ENCODE measurements at places on chromosomes 2 and 18.
A peak's percentile ranks its signal among the peaks of the same experiment; 100 is the strongest.

- DNase-seq: no peak
These were observed 5.0 kb downstream of the BOK start for GRCh38 chr2:241563571-241563980.

- DNase-seq: no peak
These were observed 32.1 kb downstream of the ADRA2B start for GRCh38 chr2:96083989-96084857.

DNA sequence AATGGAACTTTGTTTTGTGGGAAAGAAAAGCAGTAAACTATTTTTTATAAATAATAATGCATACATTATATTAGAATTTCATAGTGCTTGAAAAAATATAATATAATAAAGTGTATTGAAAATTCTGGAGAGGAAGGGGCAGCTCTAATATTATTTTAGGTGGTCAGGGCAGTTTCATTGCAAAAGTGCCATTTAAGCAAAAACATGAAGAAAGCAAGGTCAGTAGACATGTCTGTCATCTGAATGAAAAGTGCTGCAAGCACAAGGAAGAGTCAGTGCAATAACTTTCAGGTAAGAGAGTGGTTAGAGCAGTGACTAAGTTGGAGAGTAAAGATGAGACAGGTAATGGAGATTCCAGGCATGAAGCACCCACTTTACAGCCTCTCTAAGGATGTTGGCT lies 435.6 kb upstream of the REG3G start:
- DNase-seq: no peak

GRCh38 chr2:150495993-150496627 lies 8.6 kb upstream of the RND3 start:
- no peak for DNase-seq

DNA sequence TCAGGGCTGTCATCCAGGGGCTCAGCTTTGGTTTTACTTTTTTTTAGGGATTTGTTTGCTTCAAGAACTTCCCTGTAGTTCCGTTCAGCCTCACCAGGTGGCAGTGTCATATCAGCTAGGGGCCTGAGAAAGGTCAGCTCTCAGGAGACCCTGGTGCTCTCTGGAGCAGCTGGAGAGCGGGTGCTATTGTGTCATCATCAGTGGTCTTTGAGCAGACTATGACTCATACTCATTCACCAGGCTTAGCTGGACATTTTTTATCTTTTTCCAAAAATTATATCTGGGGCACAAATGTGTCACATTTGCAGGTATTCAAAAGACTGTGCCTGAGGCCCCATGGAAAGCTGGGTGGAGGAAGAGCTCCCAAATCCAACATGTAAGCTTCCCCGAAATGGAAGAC lies 24.4 kb downstream of the ZNF892 start:
- peak; percentile 49 for DNase-seq

GRCh38 chr2:134148843-134149472 lies 104.9 kb upstream of the MGAT5 start:
- DNase-seq: no peak

DNA sequence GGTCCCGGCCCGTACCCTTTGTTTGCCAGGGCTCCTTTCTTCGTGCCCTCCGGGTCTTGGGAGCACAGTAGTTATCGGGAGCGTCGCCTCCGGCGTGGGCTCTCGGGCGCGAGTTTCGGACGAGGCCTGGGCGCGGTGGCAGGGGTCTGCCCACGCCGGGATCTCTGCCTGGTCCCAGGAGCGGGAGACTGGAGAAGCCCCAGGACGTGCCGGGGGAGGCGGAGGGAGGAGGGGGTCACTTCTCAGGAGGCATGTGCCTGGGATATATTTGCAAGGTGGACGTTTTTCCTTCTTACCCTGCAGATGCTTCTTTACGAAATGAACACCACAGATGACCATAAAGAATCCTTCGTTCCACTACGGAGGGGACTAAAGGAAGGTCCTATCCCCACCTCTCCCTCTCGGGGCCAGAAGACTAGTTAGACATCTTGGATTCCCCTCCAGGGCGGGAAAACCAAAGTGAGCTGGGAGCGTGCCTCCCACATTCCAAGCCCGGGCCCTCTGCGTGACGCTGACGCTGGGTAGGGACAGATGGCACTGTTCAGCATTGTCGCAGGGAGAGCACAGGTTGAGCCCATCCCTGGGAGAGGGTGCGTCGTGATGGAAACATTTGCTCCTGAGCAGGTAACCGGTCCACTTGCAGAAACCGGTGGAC lies 483 bp upstream of the FHL2 start:
- no peak for DNase-seq

DNA sequence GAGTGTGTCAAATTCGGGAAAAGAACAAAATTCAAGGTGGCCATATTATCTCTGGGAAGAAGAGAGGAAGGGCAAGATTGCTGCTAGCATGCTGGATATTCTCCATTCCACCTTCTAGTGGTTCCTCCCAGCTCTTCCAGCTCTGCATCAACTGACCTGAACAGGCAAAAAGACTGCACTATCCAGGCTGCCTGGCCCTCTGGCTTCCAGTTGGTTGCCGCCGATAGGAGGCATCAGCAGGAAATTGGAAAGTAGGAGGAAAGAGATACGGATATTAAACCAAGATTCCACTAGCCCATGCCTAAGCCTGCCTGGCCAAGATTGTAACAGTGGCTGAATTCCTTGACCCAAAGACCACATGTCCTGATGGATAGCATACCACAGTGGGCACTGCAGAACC lies 1.7 kb upstream of the RTTN start:
- no peak for DNase-seq

DNA sequence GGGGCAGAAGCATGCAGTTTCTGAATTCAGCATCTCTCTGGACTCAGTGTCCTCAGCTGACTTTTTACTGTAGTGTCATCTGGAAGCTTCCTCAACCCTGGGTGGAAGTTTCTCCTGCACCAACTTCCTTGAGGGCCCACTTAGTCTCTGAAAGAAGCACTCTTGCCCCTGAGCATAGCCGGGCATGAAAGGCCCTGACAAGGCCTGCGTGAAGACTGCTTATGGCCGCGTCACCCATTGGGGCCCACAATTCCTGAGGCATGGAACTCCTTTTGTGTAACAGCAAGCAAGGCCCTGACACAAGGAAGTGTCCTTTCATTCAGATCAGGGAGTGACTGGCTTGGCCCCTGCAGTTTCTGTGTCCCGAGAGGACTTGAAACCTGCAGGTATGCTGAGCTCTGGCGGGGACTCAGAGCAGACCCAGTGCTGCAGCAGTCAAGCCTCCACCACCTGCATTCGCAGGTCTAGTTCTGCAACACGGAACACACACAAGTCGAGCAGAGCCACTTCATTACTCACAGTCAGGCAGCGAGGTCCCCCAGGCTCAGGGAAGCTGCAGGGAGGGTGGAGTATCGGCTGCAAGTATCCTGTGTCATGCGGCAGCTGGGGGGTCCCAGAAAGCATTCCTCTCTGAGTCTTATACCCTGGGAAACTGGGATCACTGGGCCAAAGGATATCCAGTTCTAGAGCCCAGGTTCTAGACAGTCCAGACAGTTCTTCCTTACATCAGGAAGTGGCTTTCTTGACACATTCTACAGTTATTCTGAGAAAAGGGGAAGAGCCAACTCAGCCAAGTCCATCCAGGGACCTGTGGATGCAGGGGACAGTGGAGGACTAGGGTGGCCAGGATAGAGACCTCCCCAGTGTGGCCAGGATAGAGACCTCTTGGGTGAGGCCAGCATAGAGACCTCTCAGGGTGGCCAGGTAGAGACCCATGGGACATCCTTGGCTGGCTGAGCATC lies 35.6 kb upstream of the PRLH start:
- no peak for DNase-seq

GRCh38 chr2:85319796-85320195 lies 8.0 kb downstream of the TGOLN2 start:
- no peak for DNase-seq

GRCh38 chr2:70743677-70744076 lies 24.3 kb downstream of the ADD2 start:
- no peak for DNase-seq

DNA sequence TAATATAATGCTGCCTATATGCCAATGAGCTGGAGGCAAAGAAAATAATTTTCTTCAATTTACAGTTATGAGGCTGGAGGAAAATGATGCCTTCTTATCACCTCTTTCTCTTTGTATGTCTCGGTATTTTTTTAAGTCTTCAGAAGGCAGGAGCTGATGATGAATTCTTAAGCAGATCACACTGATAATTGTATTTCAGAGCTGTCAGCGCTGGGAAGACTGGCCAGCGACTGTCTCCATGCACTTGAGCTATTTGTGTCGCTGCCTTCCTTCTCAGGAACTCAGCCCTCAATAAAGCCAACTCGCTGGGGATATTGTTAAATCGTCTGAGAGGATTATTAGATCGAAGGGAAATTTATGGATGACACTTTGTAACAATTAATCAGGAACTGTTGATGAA lies 40.3 kb downstream of the PTGR3 start:
- DNase-seq: no peak
